ENCODE measurements at places on chromosomes 1 and 21. TPM values are rescaled to one million over a fixed set of nuclear protein-coding genes. Genes with fewer than 3 reads are reported as not detected.

Gene ANKRD65
- 0.68 TPM for total RNA-seq

Gene SPRR4
- total RNA-seq, result not detected

- peak overlapping the region; percentile 23 for H3K4me3 ChIP-seq
- H3K36me3 ChIP-seq, result peaks cover 3% of the 10 kb centered on the region
- DNase-seq, result no peak
These were observed 4.0 kb downstream of the ZBTB7B start for GRCh38 chr1:155006601-155007101.

Gene PLA2G5
- 18.7 TPM for total RNA-seq

Gene OVAAL
- total RNA-seq, result not detected

DNA sequence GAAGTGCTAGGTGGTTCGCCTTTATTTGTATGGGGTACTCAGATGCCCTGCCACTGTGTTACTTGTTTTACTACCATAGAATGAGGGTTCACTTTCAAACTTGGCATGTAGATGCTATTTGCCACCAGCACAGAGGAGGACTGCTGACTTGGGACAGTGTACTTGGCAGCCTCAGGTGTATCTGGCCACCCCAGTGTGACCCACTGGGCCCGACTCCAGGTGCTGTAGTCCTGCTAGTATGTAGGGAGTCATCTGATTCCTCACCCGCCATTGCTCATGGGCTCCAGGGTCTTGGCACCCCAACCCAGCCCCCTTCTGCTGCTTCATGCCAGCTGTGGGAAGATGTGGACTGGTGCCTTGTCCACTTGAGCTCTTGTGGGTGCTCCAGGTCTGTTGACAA lies 40.0 kb downstream of the ZNF678 start:
- H3K27me3 ChIP-seq, result no peaks in the 10 kb centered on the region
- H3K4me3 ChIP-seq, result no peak overlapping the region
- peaks cover 6% of the 10 kb centered on the region for H3K36me3 ChIP-seq

- H3K4me3 ChIP-seq, result no peak overlapping the region
- H3K27me3 ChIP-seq, result no peaks in the 10 kb centered on the region
- no peak overlapping the region for H3K27ac ChIP-seq
- no peak for DNase-seq
These were observed 3.9 kb upstream of the CD101 start for GRCh38 chr1:116997636-116998035.

Gene LRIF1
- total RNA-seq, result 3.0 TPM

DNA sequence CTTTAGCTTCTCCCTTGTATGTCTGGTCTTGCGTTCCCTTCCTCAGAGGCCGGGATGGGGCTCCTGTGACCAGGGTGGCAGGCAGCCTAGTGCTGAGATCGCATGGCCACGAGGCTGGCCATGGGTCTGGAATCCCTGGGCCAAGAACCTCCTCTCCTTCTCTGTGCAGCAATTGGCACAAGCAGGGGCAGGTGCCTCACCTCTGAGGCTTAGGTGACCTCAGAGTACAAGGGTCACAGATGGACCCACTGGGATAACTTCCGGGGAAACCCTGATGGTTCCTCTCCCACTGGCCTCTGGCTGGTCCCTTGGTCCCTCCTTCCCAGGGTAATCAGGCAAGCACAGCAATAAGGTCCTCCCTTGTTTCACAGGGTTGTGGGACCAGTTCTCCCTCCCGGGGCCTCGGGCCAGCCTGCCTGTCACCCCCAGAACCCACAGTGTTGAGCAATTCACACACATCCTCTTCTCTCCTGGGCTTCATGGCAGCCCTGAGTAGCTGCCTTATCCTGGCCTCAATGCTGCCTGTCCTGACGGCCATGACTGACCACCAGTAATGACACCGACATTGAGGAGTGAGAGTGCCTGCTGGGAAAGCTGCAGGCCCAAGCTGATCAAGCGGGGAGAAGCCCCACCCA lies 38.6 kb downstream of the BMP8A start:
- H3K27me3 ChIP-seq, result no peaks in the 10 kb centered on the region
- no peak overlapping the region for H3K27ac ChIP-seq
- no peak for DNase-seq
- H3K36me3 ChIP-seq, result peaks cover 18% of the 10 kb centered on the region

Gene INPP5B
- 44.5 TPM for total RNA-seq

Gene NUCKS1
- 116 TPM for total RNA-seq
